ENCODE measurements at places on chromosomes 16 and 17. TPM values are rescaled to one million over a fixed set of nuclear protein-coding genes. Genes with fewer than 3 reads are reported as not detected.

DNA sequence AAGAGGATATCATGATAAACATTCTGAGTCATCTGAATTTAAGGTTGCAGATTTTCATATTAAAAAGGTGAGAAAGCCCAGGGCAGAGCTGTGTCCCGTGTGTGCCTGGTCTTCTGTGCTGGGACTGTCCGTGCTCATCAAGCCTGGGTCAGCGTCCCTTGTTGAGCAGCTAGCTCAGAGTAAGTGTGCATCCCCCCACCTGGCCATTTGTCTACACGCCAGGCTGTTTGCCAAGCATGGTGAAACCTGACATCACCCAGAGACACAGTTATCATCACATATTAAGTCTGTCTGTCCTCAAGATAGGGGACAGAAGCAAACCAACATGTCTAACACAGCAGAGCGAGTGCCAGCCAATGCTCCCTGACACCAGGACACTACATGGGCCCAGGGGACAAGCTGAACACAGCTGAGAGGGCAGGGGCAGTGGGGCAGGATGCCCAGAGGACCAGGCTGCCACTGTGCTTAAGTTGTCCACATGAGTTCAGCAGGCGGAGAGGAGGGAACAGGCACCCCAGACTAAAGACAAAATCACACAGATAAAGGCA is 57.9 kb upstream of the CNEP1R1 start:
- peak; percentile 24 for DNase-seq

- DNase-seq, result peak; percentile 51
Measured at GRCh38 chr16:50547340-50548124, 664 bp upstream of the NKD1 start.

DNA sequence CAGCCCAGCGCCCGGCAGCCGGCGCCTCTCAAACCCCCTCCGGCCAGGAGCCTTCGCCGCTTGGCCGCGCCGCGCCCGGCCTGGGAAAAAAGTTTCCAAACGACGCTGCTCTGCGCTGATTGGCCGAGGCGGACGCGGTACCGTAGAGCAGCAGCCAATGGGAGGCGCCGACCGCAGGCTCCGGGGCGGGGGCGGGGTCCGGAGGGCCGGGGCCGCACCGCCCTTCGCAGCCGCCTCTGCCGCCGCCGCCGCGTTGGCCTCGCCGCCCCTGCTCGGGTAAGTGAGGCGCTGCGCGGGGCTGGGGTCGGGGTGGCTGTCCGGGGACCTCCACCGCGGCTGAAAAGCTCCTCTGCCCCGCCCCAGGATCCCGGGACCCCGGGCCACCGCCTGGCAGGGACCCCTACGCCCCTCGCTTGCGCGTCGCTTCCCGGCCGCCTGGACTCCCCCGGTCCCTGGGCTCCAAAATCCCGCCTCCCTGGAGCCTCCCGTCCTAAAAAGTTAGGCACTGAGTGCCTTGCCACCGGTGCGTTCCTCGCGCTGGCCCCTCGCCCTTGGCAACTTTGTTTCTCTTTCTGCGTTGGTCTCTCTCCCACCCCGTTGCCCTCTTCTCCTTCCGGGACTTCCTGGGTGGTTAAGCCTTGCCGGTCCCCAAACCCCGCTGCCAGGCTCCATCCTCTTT is at the start of gene NDE1:
TSS of gene NDE1 (plus strand) at position 227 of the 679 bp plus-strand sequence. CDS start 14,534 bp downstream, outside the sequence.
- DNase-seq, result peak; percentile 94

Gene TAT
- total RNA-seq, result not detected

- DNase-seq, result no peak
Measured at GRCh38 chr17:57124053-57124452, 39.0 kb downstream of the AKAP1 start.

DNA sequence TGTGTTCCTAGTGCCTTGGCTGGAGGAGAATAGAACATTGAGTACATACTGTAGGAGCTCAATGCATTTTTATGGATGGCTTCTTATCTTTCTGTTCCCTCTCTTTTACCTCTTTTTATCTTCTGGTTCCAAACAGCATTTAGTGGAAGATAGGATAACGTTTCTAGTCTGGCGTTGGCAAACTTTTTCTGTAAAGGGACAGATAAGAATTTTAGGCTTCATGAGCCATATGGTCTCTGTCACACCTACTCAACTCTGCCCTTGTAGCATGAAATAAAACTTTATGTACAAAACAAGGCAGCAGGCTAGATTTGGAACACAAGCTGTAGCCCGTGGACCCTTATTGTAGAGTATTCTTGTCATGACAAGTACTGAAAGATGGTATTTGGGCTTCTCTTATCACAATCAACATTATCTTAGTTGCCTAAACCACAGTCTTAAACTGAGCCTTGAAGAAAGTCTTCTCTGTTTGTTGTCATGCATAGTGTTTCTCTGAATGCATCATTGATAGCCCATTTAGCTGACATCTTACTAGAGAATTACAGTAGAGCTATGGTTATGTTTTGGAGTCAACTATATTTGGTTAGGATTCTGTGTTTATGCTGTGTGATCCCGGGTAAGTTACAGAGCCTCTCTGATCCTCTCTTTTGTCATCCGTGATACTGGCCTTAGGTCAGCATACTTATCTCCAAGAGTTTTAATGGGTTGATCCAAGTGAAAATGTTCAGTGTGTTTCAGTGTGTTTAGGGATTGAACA is 80.2 kb downstream of the HS3ST4 start:
- no peak for DNase-seq

Gene C16orf86
- total RNA-seq, result 3.5 TPM

Data from left cardiac atrium (tissue), 4 donors.